Muscle of back (tissue), 13 donors: ENCODE measurements at places on chromosomes 2 and 18. TPM values are rescaled to one million over a fixed set of nuclear protein-coding genes. Genes with fewer than 3 reads are reported as not detected.

TUBA3E gene
- polyA plus RNA-seq, result not detected

- DNase-seq, result no peak
Observed at GRCh38 chr2:156088587-156088986, 243.9 kb downstream of the NR4A2 start.

DNA sequence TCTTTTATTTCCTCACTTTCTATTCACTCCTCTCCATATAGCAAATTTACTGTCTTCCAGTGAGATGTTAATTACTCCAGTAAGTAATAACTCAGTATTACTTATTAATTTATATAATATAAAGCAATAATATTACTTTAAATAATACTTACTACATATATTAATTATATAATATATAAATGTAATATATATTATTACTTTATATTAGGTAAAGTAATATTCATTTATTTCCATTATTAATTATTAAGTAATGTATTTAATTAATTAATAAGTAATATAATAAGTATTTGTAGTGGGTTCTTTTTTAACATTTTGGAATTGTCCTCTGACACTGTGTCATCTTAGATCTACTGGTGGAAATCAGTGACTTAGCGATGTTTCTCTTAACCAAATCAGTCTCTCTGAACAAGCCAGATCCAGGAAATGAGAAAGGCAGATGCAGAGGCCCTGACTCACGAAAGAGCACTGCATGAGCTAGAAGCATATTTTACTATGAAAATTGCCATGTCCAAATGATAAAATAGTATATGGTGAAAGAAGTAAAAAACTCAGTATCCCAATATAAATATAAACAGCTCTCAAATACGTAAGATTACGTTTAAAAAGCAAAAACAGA, 115.9 kb downstream of the DSEL start:
- DNase-seq, result no peak

COLEC11 gene
- 1.4 TPM for polyA plus RNA-seq

DNA sequence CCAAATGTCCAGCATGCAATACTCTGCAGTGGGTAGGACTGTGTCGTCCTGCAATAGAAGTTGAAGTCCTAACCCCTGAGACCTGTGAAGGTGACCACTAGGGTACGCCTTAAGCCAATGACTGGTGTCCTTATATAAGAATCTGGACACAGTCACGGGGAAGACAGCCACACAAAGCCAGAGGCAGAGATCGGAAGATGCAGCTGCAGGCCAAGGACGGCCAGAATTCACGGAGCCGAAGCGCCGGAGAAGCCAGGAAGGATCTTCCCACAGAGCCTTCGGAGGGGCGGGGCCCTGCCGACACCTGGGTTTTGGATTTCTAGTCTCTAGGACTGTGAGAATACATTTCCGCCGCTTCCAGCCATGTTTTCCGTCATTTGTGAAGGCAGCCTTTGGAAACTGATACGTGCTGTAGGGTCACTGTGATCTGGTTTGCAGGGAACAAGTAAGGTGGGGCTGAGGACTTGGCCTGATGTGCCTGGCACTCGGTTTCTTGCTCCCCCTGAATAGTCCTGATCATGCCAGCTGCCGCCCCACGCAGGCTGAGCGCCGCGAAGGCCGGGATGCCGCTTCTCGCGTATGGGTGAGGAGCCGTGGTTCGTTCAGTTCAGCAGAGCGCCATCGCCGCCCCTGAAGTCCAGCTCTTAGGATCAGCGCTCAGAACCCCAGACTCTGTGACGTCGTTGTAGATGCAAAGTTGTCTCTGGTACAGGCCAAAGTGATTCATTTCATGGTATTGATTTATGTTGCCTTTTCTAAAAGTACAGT, 38.7 kb downstream of the PTGR3 start:
- DNase-seq, result peak; percentile 63

DNA sequence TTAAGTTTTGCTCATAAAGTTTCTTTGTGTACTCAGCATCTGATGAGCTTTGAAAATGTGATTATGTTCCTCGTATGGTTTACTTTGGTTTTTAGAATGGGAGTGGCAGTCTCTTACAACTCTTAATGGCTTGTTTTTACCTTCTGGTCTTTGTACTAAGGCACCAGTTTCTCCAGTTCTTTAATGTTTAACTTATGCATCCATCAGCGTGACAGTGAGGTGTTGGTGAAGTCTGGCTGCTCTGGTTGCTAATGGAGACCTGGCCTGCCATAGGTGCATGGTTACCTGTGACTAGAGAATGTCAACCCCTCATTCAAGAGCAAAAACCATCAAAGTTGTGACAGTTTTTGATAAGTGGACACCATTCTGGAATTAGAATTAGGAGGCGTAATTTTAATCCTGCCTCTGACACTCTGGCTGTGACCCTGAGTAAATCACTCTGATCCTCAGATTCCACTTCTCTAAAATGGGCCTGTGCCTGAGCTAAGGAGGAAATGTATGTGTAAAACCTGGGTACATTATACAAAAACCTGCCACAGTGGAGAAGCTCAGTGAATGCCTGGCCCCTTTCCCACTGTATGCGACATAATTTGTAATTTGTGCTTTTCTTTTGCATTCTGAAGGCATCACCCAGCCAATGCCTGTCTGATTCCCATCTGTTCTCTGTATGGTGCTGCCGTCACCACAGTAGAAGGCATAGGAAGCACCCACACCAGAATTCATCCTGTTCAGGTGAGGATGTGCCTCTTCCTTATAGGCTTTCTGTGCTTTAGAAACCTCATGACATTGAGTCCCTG, 11.2 kb downstream of the AOX1 start:
- DNase-seq, result no peak

DUSP2 gene
- polyA plus RNA-seq, result 2.7 TPM

- no peak for DNase-seq
Observed at GRCh38 chr2:2292381-2292780, 38.7 kb downstream of the MYT1L start.

GRCh38 chr2:71466301-71467179, 13.2 kb downstream of the DYSF start:
- DNase-seq, result peak; percentile 70

GRCh38 chr2:164560181-164560792, 61.0 kb downstream of the GRB14 start:
- DNase-seq, result no peak

ANKRD30BL gene
- not detected for polyA plus RNA-seq

- peak; percentile 13 for DNase-seq
Observed at GRCh38 chr18:47215554-47216138, 35.8 kb downstream of the SKOR2 start.
